Upper lobe of right lung (tissue), 1 donor: ENCODE measurements at places on chromosomes 1 and 21. TPM values are rescaled to one million over a fixed set of nuclear protein-coding genes. Genes with fewer than 3 reads are reported as not detected.

DNA sequence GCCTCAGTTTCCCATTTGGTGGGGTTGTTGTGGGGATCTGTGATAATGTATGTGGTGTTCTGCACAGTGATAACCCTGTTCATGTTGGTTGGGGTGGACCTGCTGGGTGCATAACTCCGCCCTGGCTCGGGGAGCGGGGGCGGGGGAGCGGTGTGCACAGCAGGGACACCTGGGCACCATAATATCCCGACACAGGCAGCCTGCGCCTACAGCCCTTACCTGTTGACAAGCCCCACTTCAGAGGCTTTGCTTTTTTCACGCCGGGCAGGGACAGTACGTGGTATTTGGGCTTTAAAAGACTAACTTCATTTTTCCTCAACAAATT, 48.0 kb upstream of the ACOT11 start:
- DNase-seq, result no peak

DNA sequence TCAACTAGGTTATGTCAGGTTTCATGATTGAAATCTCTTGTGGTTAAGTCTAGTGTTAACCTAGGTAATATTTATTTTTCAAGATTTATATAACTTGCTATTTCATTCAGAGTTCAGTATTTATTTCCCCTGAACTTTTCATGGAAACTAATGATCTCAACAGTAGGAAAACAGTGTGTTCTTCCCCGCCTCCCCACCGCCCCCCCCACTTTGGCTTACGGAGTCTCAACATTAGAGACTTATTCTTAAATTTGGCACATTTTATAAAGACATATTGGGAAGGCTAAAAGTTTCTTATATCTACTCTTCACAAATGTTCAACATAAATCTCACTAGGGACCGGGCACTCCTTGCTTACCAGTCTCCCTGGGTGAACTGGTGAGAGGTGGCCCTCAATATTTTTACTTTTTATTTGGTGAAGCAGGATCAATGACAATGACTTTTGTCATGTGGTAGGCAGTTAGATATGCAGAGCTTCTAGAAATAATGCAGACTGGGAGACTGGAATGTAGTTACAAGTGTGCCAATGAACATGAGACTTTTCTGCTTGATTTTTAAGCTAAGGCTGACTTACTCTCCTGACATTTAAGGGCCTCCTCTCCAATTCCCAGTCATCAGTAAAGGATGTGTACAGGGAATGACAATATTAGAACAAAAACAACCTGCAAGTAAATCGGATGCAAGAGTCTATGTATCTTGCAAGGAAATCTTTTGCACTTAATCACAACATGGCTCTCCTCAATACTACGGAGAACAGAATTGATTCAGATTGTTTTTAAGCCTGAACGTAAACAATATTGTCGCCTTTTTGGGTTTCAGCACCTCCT, 1.7 kb upstream of the MAN1A2 start:
- no peak for DNase-seq

DNA sequence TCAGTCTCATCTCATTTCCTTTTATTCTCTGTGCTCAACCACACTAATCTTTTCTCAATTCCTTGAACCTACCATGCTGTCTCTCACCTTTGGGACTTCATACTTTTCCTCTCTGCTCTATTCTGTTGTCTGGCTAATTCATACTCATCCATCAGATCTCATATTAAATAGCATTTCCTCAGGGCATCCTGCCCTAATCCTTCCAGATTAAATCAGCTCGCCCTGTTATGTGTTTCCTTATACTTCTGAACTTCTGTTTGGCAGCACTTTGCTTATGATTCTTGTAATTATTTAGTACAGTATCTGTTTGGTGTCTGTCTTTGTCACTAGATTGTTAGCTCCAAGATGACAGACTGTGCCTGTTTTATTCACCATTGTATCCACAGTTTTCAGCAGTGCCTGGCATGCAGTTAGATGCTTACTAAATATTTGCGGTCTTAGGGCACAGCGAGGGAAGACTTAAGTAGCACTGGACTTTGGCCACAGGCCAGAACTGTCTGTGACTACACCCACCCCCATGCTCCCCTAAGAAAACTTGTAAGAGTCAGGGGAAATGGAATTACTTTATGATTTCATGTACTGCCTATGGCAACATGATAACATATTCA, 9.9 kb upstream of the CAP1 start:
- DNase-seq, result no peak

DNA sequence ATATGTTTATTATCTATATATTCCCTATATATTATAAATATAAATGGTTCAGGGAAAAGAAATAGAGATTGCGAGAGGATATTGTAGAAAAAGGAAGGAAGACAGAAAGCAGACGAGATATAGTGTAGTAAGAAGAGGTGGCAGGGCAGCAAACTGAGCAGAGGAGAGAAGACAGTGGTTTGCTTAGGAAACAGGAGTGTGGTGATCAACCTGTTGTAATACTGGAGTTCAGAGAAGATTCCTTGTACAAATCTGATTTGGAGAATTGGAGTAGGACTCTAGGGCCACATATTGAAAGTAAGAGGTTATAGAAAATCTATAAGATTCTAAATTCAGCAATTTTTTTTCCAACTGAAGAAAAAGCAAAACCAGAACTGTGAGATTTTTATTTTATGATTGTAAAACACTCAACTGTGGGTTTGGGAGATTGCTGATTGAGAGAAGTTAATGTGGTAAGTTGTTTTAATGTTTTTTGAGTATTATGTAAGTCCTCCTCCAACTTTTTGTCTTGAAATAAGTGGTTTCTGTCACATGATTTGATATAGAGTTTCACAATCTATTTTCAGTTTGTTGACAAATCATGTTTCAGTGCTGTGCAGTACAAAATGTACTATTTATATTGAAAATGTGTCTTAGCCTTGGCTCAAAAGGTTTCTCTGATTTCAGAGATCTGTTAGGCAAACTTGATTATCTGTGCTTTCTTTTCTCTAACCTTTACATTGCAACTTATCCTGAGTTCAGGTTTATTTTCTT, 9.6 kb upstream of the AMY2B start:
- no peak for DNase-seq

Gene STUM
- 0.49 TPM for total RNA-seq

Gene FCRL5
- total RNA-seq, result 0.93 TPM

GRCh38 chr1:43618521-43619313, 31.2 kb upstream of the KDM4A start:
- no peak for DNase-seq

DNA sequence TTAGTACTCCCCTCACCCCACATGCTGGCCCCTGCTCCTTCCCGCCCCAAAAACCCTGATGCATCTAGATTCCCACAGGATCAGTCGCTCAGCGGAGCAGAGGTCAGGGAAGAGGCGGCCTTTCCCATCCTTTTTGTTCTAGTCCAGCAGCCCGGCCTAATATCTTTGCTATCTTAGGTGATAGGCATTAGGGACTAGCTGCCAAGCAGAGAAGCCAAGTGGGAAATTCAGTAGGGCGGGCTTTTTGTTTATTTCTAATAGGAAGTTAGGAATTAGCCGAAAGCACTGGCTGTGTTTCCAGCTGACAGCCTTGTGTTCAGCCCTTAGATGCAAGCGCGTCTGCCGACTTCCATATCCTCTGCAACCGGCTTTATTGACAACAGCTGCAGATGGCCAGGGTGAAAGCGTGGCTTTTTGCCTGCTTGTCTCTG, 59.0 kb upstream of the BCAR3 start:
- DNase-seq, result no peak

DNA sequence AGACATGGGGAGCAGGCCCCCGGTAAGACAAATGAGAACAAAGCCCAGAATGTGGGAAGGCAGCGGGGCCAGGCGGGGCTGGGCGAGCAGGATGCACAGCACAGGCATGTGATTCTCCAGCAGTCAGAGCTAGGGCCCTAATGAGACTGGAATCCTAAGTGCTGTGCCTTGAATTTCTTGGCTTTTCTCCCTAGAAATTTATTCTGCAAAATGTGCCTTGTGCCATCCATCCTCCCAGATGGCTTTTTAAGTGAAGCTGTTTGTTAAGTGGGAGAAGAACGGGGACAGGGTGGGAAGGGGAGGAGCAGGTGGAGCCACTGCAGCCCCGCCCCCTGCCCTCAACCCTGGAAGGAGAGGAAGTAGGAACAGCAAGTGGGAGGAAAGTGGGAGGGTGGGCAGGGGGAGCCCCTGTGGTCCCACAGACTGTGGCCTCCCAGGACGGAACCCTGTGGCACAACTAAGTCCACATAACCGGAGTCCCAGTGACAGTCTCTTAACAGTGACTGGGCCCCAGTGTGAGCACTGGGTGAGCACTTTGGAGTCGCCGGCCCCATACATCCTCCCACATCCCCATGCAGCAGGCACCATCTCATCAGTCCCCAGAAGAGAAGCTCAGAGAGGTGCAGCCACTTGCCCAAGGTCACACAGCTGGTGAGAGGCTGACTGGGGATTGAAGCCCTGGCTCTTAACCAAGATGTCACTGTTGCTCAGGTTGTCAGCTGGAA, 216.9 kb downstream of the MATN1 start:
- DNase-seq, result no peak

DNA sequence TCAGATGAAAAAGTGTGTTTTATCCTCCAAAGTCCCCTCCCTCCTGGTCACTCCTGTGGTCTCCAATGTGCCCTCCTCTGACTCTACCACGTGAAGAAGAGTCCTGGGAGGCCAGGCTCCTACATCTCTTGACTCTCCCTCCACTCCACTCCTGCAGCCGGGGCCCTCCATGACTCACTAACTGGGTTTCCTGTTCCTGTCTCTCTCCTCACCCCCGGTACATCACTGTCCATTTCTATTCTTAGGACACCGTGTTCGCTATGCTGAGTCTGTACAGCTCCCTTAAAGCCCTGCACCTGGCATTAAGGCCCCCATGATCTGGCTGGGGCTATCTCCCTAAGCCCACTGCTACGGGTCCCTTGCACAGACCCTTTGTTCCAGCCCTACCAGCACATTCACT, 93.4 kb downstream of the BCAR3 start:
- no peak for DNase-seq

DNA sequence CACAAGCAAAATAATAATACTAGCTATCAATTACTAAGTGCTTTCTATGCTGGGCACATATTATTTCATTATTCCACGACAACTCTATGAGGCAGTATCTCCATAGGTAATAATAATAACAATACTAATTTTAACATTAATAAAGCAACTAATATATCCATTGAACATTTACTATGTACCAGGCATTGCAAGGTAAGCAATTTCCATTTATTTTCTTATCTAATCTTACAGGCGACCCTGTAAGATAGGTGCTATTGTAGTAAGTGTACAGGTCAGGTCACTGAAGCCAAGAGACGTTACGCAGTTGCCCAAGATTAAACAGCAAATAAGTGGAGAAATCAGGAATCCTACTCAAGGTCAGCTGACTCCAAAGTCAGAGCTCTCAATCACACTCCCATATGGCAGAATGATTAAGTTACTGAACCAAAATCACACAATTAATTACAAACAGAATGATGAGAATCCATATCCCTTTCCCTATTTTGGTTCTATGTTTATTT, 198.4 kb downstream of the SLC45A1 start:
- no peak for DNase-seq

Gene OR2T2
- total RNA-seq, result not detected

DNA sequence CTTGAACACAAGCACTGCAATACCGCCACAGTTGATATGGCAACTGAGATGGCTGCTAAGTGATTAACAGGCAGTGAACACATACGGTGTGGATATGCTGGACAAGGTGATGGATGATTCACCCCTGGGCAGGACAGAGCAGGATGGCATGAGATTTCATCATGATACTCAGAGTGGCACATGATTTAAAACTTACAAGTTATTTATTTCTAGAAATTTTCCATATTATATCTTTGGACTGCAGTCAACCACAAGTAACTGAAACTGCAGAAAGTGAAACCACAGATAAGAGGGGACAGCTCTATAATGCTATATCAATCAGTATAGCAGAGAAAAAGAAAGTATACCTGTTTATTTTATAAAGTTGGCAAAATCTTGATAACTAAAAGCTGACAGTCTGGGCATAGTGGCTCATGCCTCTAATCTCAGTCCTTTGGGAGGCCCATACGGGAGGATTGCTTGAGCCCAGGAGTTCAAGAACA, 47.9 kb downstream of the PHACTR4 start:
- DNase-seq, result no peak

Gene NPR1
- 69.4 TPM for total RNA-seq

DNA sequence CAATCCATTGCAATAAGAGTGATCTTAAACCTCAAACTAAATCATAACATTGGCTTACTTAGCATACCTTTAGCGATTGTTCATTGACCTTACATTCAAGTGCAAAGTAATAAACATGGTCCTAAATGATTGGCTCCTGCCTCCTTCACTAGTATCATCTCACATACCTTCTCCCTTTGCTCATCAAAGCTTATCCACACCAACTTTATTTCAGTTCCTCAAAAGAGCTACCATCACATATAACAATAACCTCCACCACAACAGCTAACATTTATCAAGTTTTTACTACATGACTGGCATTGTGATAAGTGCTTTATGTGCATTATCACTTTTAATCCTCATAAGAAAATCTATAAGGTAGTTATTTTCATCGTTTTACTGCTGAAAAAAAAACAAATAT, 198.8 kb downstream of the COL24A1 start:
- DNase-seq, result no peak

GRCh38 chr1:107871259-107871658, 93.7 kb downstream of the VAV3 start:
- DNase-seq, result no peak

Gene AZIN2
- total RNA-seq, result 2.3 TPM

- DNase-seq, result no peak
Observed at GRCh38 chr1:35500439-35500838, 56.8 kb downstream of the KIAA0319L start.

Gene S100B
- total RNA-seq, result 4.5 TPM

- DNase-seq, result no peak
Observed at GRCh38 chr1:185645686-185646085, 88.5 kb upstream of the HMCN1 start.

DNA sequence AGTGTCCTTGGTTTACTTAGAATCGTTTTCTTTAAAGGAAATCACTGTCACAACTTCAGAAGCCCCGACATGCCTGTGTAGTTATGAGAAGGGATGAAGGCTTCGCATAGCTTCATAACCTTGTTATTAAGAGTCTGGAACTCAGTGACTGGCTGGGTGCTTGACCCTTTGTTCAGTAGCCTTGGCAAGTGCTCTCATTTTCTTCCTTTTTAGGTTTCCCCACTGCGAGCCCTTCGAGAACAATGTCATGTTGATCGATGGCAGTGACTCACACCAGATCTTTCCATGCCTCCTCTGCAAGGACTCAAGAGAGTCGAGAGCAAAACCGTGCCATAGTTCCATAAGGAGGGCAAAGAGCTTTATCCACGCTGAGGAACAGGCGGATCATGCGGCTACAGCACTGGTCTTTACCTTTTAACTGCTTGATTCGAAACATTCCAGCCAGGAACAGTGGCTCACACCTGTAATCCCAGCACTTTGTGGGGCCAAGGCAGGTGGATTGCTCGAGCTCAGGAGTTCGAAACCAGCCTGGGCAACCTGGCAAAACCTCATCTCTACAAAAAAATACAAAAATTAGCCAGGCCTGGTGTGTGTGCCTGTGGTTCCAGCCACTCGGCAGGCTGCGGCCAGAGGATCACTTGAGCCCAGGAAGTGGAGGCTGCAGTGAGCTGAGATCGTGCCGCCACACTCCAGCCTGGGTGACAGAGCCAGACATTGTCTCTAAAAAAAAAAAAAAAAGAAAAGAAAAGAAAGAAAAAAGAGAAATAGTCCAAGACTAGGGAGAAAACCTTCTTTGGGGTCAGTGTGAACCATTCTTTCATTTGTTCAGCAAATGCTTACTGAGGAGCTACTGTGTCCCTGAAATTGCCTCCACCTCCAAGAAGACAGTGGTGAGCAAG, 95.4 kb upstream of the ERRFI1 start:
- no peak for DNase-seq

GRCh38 chr1:162040657-162041056, 17.0 kb upstream of the OLFML2B start:
- DNase-seq, result no peak

- peak; percentile 67 for DNase-seq
Observed at GRCh38 chr1:58572690-58573089, 4.4 kb downstream of the TACSTD2 start.
